ENCODE measurements at places on chromosomes 5 and 9.

GRCh38 chr9:134830926-134831720 is 49.5 kb upstream of the FCN2 start:
- DNase-seq: no peak

GRCh38 chr5:81424728-81425127 is 30.8 kb upstream of the ACOT12 start:
- no peak for DNase-seq

- DNase-seq: no peak
These were observed 504.2 kb downstream of the MAT2B start for GRCh38 chr5:164009621-164010020.

- DNase-seq: no peak
These were observed 39.4 kb upstream of the TRAF1 start for GRCh38 chr9:120966013-120966369.

- no peak for DNase-seq
These were observed 4.1 kb downstream of the IRF1 start for GRCh38 chr5:132486318-132487094.
